ENCODE measurements at places on chromosomes 1 and 21.

DNA sequence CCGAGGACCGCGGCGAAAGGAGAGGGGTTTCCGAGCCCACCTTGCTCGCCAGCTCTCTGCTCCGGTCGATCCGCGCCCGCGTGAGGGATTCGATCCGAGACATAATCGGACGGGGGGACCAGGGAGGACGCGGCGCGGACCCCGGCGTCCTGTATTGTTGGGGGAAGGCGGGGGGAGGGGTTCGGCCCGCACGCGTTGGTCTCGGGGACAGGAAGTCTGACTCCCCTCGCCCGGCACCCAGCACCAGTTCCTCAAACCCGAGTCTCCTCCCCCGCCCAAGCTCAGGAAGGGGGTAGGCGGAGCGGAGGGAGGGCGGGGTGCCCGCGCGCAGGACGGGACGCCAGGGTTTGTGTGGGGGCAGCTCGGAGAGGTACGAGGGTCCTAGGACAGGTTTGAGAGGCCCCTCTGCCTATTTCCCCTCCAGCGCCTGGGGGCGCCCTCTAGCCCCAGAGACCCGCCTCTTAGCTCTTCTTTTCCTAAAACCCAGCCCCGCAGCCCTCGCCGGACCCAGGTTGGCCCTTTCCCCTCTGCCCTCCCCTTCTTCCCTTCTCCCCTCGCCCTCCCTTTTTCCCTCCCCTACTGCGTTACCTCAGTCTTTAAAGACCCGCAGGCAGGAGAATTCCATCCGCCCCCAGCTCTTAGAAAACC lies at the start of gene ARHGEF2:
Gene ARHGEF2 (minus strand): TSS at position 223 of the 648 bp plus-strand sequence. CDS start 120 bp downstream, at position 103.
- DNase-seq, result peak; percentile 77

DNA sequence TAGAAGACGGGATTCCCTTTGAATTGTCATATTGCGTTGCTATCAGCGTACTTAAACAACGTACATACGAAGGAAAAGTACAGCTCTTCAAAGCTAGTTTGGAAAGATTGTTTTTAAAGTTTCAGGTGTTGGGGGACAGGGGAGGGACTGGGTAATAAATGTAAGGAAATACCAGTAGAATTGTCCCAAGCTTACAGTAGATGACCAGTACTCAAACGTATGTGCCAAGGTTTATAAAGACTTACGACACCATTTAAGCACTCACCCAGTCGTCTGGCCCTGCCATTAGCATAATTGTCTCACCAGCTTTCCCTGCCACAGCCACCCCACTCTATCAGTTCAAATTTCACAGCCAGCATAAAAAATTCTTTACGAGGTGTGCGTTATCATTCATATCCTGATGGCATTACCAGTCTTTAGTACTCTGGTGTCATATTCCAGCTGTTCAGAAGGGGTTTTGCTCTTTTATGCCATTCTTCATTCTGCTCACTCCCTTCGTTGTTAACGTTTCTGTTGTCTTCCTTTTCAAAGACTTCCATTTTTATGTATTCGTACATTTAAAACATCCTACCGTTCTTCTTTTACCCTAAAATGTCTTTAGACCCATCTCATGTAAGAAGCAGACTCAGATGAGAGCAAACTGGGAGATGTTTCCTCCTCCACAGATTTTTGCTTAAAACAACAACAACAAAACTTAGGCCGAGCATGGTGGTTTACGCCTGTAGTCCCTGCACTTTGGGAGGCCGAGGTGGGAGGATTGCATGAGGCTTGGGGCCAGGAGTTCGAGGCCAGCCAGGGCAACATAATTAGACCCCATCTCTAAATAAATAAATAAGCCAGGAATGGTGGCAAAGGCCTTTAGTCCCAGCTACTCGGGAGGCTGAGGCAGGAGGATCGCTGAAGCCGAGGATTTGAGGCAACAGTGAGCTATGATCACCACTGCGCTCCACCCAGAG lies 1.0 kb upstream of the HP1BP3 start:
- DNase-seq, result no peak

DNA sequence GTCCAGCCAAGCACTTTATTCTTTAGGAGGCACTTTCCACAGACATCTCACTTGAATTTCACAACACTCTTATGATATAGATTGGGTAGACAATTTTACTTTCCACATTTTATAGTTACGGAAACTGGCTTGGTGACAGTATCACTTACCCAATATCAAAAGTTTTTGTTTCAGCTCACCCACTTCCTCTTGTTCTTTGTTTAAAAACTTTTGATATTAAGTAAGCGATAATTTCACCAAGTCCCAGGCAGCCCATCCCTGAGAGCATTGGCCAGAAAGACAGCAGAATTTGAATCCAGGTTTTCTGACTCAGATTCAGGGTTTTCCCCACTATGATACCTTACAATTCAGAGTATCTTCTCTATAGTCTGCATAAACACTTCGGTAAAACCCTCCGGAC lies 60.0 kb downstream of the LRIG2 start:
- DNase-seq, result no peak

- no peak for DNase-seq
Observed at GRCh38 chr1:82395440-82395839, 594.7 kb downstream of the ADGRL2 start.

DNA sequence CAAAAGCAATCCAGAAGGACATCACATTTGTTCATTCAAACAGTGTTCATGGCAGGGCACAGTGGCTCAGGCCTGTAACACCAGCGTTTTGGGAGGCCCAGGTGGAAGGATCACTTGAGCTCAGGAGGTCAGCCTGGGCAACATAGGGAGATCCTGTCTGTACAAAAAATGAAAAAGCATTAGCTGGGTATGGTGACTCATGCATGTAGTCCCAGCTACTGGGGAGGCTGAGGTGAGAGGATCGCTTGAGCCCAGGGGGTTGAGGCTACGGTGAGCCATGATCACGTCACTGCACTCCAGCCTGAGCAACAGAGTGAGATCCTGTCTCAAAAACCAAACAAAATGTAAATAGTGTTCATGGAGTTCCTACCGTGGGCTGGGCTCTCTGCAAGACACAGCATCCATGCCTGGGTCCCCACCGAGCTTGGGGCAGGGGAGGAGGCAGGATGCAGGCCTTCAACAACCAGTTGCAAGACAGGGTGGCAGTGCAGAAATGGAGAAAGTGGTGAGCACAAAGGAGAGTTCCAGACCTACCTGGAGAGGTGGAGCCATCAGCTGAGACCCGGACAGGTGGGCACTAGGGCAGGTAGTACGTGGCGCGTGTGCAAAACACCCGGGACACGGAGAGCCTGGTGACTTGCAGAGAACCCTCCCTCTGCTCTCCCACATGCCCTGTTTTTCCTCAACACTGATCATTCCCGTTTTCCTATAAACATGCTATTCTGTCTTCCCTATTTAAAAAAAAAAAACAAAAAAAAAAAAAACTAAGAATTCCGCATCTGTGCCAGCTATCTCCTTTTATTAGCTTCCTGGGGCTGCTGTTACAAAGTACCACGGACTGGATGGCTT lies 138.9 kb downstream of the TOMM20 start:
- DNase-seq, result no peak

DNA sequence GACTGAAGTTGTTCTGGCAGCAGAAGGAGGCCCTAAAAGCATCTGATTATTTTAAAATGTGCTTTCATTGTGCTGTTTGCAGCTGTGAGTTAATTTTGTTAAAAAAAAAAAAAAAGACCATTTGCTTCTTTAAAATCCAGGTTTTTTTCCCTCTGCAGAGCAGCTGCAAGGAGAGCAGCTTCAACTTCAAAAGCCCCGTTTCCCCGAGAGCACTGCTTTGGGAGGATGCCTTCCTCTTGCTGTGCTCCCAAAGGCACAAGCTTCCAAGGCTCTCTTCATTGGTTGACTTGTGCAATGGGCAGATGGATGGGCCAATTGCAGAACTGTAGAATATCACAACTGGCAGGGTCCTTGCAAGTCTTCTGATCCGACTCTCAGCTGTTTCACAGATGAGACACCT lies 459.2 kb upstream of the PKN2 start:
- DNase-seq, result no peak

DNA sequence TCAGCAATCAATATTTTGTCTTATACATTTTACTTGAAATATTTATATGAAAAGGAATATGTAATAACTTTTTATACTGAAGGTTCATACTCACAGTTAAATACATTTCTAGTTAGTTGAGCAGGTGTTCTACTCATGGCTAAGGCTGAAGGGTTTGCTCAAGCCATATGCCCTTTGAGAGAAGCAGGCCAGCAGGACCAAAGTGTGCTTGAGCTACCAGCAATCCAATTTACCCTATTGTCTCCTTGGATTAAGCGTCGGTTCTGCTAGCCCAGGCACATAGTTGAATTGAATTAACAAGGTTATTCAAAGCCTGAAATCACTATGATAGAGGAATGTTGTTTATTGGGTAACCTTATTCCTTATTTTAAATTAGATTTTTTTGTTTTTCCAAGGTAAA lies 151.5 kb upstream of the BACE2 start:
- DNase-seq, result no peak

- no peak for DNase-seq
Observed at GRCh38 chr1:180530501-180530900, 28.1 kb upstream of the ACBD6 start.

DNA sequence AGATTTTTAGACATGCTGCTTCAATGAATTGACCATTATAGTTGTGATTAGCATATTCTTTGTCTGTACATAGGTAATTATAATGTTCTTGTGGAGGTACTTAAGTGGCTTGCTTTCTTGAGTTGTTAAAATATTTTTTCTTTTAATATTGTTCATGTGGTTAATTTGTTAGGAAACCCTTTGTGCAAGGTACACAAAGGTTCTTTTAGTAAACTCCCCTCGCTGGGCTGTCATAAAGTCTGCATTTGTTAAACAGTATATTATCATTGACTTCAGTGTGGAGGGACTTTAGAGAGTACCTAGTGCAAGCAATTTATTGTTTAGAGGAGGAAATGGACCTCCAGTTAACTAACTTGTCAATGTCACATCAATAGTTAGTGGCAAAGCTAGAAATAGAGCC lies 52.5 kb downstream of the DISP1 start:
- DNase-seq, result no peak

GRCh38 chr21:37742532-37742931 lies 173.7 kb downstream of the KCNJ6 start:
- DNase-seq, result no peak

- DNase-seq, result no peak
Observed at GRCh38 chr1:208187499-208188041, 56.6 kb downstream of the PLXNA2 start.

All from stimulated activated CD4-positive, alpha-beta T cell treated with anti-CD3 and anti-CD28 coated beads, Interleukin-12 subunit alpha, Interleukin-12 subunit beta, amount 100 ng/mL, for 4 hours (primary cell).